Dermis lymphatic vessel endothelial cell (primary cell): ENCODE measurements at places on chromosomes 3 and 15. TPM values are rescaled to one million over a fixed set of nuclear protein-coding genes. Genes with fewer than 3 reads are reported as not detected.

Gene CPNE9
- not detected in 2 replicates for total RNA-seq

Gene GABRB3
- under 0.01 and 0.11 TPM in 2 replicates for total RNA-seq

Gene CYP8B1
- total RNA-seq: not detected in 2 replicates

Gene TMEM45A
- total RNA-seq: 12.0 and 13.9 TPM in 2 replicates

Gene SOX14
- not detected in 2 replicates for total RNA-seq

Gene RTP4
- total RNA-seq: 0.77 and 2.1 TPM in 2 replicates
